Activated T-helper 1 cell treated with anti-CD3 and anti-CD28 coated beads, Interleukin-12 subunit alpha, Interleukin-12 subunit beta, Interleukin-2, Interleukin-4 antibody, amounts not matched to agents 30 ng/mL and 10 ng/mL and 1 ng/mL, durations not matched to agents 14 hours and 24 hours and 36 hours (primary cell): ENCODE measurements at places on chromosomes 5 and 9.

GRCh38 chr9:93865716-93866115 is 89.4 kb downstream of the BARX1 start:
- H3K27ac ChIP-seq = no peak overlapping the region
- H3K36me3 ChIP-seq = no peaks in the 10 kb centered on the region
- H3K4me3 ChIP-seq = no peak overlapping the region
- DNase-seq = no peak

DNA sequence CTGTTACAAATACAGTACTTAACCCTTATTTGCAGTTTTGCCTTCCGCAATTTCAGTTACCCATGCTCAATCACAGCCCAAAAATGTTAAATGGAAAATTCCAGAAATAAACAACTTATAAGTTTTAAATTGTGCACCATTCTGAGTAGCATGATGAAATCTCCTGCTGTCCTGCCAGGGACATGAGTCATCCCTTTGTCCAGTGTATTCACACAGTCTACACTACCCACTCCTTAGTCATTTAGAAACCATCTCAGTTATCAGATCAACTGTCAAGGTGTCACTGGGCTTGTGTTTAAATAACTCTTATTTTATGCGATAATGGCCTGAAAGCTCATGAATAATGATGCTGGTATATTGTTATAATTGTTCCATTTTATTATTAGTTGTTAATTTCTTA is 95.8 kb downstream of the PLCXD3 start:
- peaks cover 1% of the 10 kb centered on the region for H3K27me3 ChIP-seq
- no peak overlapping the region for H3K4me3 ChIP-seq
- no peaks in the 10 kb centered on the region for H3K4me1 ChIP-seq
- H3K36me3 ChIP-seq = no peaks in the 10 kb centered on the region

- no peaks in the 10 kb centered on the region for H3K36me3 ChIP-seq
- no peak overlapping the region for H3K4me3 ChIP-seq
These were observed 50.8 kb downstream of the DMRT2 start for GRCh38 chr9:1100945-1101344.

GRCh38 chr5:493758-494157 is 30.5 kb downstream of the SLC9A3 start:
- no peaks in the 10 kb centered on the region for H3K27me3 ChIP-seq
- H3K27ac ChIP-seq = no peak overlapping the region
- H3K4me3 ChIP-seq = no peak overlapping the region
- DNase-seq = no peak
- no peaks in the 10 kb centered on the region for H3K4me1 ChIP-seq

DNA sequence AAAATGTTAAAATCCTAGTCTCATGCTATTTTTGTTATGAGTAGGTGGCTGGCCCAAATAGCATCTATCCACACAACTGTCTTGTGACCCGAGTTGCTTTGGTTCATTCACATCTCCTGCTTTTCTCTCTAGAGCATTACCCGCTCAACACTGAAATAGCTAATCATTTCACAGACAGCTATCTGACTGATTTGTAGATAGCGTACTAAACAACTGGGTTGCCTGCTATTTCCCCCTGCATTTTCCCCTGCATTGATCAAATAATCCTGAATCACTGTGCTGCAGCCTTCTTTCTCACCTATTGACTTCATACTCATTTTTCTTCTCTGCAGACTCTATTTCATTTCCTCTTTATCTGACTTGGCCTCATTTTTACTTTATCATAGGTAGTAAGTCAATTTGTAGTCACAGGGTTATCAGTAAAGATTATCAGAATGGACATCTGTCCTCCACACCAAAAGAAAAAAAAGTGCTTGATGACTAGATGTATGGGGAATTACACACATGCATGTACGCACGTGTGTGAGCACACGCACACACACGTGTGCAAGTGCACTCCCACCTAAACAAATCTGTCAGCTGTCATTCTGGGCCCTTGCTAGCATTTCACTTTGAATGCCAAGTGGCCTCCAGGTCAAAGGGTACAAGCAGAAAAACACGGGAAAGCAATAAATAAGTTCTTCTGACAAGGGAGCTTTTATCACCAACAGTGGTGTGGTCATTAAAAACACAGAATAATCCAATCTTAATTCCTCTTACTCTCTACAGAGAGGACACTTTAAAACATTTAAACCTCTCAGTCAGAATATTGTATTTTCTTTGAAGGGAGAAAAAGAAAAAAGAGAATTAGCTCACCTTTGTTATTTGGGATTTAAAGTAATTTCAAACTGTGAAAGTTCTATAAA is 501.6 kb downstream of the EFNA5 start:
- no peaks in the 10 kb centered on the region for H3K36me3 ChIP-seq
- no peak overlapping the region for H3K4me3 ChIP-seq
- no peak for DNase-seq
- no peak overlapping the region for H3K27ac ChIP-seq
